ENCODE measurements at places on chromosomes 2 and 18. TPM values are rescaled to one million over a fixed set of nuclear protein-coding genes. Genes with fewer than 3 reads are reported as not detected.

CNRIP1 gene
- not detected for total RNA-seq

AAMP gene
- 42.3 TPM for total RNA-seq

GRCh38 chr2:189249171-189249570 lies 69.6 kb upstream of the COL5A2 start:
- no peaks in the 10 kb centered on the region for H3K36me3 ChIP-seq
- H3K27ac ChIP-seq = no peak overlapping the region
- no peaks in the 10 kb centered on the region for H3K27me3 ChIP-seq
- no peak for DNase-seq
- H3K4me1 ChIP-seq = no peaks in the 10 kb centered on the region

DNA sequence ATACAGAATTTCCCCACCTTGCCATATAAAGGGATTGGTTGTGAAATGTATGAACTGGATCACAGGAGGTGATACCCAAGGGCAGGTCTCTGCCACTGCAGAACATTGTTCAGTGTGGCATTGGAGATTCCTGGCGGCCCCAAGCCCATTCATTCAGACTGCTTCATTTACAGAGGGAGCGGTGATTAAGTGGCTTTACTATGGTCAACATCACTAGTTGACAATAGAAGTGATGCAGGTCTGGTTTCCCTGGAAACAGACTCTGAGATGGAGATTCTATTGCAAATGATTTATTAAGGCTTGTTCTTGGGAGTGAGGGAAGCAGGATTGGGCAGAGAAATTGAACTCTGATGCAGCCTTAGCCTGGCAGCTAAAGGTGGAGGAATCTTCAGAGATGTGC lies 62.4 kb downstream of the ZDBF2 start:
- DNase-seq = no peak
- H3K36me3 ChIP-seq = no peaks in the 10 kb centered on the region
- H3K27ac ChIP-seq = no peak overlapping the region
- H3K4me1 ChIP-seq = no peaks in the 10 kb centered on the region
- H3K4me3 ChIP-seq = no peak overlapping the region
- H3K27me3 ChIP-seq = peaks cover 8% of the 10 kb centered on the region

GRCh38 chr2:224023188-224023587 lies 15.9 kb downstream of the SERPINE2 start:
- no peak for DNase-seq
- no peaks in the 10 kb centered on the region for H3K27me3 ChIP-seq
- no peak overlapping the region for H3K27ac ChIP-seq

IGFBP2 gene
- 10.3 TPM for total RNA-seq

GRCh38 chr2:191854382-191855372 lies 7.8 kb upstream of the CAVIN2 start:
- H3K4me3 ChIP-seq = no peak overlapping the region
- H3K27me3 ChIP-seq = peaks cover 11% of the 10 kb centered on the region
- H3K27ac ChIP-seq = no peak overlapping the region
- H3K36me3 ChIP-seq = no peaks in the 10 kb centered on the region
- DNase-seq = no peak

- H3K27me3 ChIP-seq = no peaks in the 10 kb centered on the region
- H3K27ac ChIP-seq = no peak overlapping the region
- DNase-seq = no peak
- H3K36me3 ChIP-seq = no peaks in the 10 kb centered on the region
- no peak overlapping the region for H3K4me3 ChIP-seq
- H3K4me1 ChIP-seq = no peaks in the 10 kb centered on the region
Measured at GRCh38 chr2:239498576-239498975, 97.8 kb upstream of the HDAC4 start.

ST8SIA3 gene
- total RNA-seq = not detected

DNA sequence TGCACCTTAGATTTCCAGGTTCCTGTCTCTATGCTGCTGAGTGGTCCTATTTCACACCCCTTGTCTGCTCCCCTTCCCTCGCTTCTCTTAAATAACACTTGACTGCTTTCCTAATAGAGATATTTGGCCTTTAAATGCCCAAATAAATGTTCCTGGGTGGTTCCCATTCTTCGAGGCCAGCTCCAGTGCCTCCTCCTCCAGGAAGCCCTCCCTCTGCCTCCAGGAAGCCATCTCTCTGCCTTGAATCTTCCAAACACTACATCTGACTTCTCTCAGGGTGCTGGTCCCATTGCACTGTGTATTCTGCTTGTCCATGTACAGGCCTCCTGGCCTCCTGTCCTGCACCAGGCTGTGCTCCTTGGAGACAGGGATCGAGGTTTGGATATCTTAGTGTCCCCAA lies 14.2 kb downstream of the EHD3 start:
- H3K4me1 ChIP-seq = no peaks in the 10 kb centered on the region
- no peak overlapping the region for H3K27ac ChIP-seq
- DNase-seq = no peak
- H3K36me3 ChIP-seq = no peaks in the 10 kb centered on the region
